ENCODE measurements at places on chromosomes 11 and 22.

DNA sequence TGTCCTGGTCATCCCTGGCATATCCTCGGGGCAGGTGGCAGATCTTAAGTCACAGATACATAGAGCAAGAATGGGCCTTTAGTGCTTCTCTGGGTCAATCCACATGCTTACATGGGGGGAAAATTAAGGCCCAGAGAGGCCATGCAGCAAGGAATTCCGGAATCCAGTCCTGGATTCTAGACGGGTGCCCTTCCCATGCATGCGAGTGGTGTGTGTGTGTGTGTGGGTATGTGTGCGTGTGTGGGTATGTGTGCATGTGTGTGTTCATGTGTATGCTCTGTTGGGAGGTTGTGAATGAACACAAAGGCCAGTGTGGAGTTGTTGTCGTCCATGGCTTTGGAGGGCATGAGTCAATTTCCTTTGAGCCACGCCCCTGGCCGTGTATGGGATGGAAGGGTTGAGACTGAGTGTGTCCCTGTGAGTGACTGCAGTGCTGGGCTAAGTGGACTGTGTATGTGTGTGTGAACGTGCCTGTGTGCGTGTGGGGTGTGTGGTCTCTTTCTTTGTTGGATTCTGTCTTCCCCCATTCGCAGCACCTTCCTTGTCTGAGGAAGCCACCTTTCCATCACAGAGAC is 33.4 kb upstream of the EIF3D start:
- no peak for DNase-seq

GRCh38 chr22:42639541-42640241 is 710 bp downstream of the ATP5MGL start:
- no peak for DNase-seq

DNA sequence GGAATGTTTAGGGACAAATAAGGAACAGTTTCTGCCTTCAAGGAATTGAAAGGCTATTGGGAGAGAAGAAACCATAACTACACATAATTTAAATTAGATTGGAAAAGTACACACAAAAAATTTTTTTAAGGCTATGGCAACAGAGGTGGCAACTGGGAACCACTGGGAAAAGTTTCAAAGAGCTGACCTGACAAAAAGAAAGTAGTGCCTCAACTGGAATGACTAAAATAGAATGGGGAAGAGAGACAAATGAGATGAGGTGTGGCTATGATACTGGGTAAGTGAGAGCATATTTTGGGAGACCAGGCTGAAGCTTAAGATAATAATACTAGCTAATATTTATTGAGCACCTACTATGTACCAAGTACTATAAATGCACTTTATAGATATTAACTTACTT is 2.9 kb upstream of the AKIP1 start:
- DNase-seq: no peak

DNA sequence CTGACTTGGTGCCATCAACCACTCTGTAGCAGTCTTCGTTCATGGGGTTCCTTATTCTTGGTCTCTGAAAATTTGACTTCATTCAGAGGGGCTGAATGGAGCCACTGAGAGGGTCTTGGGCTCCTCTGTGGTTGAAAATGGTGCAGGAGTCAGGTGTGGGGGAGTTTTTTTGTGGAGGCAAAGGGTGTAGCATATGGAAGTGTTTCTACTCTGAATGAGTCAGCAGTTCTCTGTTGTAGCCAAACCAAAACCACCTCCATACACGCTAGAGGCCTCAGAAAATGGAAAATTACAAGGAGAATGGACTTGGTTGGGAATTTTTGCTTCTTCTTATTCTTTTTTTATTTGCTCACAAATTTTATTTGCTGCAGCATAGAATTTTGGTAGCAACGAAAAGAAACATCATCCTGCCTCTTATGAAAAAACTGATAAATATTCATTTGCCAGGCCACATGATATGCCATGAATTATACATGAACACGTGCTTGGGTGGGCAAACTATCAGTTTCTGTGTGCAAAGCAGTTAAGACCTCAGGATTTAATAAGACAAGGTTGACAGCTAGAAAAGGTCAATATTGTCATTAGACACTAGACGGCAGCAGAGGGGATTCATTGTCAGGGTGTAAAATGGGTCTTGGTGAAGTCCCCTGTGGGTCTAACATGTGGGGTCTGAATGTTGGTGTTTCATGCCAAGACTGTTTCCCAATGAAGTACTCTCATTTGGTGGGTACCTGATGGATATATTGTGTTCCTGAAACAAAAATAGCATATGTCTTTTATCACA is 111.7 kb downstream of the MYO18B start:
- no peak for DNase-seq

DNA sequence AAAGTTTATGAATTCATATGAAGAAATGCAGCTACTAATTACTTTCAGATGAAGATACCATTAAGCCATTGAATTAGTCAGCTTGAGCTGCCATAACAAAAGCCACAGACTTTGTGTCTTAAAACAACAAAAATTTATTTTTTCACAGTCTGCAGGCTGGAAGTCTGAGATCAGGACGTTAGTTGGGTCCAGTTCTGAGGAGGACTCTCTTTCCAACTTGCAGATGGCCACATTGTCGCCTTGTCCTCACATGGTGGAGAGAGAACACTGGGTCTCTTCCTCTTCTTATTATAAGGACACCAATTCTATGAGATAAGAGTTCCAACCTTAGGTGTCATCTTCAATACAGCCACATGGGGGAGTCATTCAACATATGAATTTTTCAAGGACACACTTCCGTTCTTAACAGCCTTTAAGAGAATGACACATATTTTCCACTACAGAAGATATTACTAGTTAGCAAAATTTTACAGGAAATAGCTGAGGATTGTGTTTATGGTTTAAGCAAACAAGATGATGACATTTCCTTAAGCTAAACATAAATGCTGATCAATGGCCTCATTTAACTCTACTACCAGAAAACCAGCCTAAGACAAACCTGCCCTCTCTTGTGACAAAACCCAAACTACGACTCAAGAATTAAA is 56.0 kb downstream of the DCUN1D5 start:
- peak; percentile 27 for DNase-seq
